GM10248 (cell line): ENCODE measurements at places on chromosomes 5 and 9.

- DNase-seq, result no peak
Observed at GRCh38 chr5:124087752-124088151, 575.8 kb downstream of the CSNK1G3 start.

DNA sequence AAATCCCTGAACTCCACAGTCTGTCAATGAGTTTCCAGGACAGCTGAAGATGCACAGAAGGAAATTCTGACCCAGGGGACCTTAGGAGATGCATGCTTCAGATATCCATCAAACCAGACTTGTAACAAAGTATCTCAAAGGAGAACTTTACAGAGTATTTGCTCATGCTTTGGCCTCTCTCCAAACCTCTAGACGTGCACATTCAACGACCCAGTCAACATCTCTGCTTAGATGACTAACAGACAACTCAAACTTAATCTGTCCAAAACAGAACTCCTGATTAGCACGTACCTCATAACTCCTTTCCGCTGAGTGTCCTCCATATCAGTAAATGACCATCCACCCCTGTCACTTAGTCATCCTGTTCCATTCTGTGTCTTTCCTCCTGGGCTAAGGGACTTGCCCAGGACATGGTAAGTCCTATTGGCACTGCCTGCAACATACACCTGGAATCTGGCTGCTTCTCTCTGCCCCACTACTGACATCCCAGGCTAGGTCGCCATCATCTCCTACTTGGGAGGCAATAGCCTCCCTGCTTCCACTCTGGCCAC, 107.4 kb downstream of the LMNB1 start:
- no peak for DNase-seq

GRCh38 chr9:80070071-80070742, 498.4 kb downstream of the TLE4 start:
- DNase-seq, result no peak

DNA sequence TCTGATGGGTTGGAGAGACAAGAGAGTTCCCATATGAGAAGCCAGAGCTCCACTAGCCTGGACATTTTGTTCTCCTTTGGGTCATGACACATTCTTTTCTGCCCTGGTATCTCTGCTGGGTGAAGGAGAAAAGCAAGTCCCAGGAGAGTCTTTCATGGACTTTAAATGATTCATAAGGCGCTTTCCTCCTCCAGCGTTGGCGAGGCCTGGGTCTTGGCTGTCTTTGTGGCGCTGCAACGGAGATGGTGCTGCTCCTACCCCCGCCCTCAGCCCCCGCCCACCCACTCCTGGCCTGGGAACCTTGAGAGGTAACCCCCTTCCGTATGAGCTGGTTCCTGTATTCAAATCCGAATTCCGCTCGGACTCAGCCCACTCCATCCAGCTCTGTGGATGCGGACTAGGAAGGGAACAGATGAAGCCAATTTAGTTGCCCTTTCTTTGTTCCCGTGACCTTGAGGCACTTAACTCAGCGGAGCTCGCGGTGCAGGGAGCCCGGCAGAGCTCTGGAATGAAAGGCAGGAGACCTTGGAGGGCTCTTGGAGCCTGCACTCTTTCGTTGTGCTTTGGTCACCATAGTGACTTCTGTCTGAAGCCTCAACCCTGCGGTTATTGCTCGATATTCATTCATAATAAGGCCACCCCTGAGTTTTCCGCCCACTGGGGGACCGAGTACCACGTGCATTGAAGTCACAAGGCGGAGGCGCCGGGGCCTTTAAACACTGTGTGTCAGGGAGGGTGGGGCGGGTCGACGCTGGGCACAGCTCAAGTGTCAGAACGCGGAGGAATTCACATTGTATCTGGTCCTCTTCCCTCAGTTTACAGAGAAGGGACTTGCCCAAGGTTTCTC, 14.0 kb upstream of the PWWP2A start:
- DNase-seq, result no peak

DNA sequence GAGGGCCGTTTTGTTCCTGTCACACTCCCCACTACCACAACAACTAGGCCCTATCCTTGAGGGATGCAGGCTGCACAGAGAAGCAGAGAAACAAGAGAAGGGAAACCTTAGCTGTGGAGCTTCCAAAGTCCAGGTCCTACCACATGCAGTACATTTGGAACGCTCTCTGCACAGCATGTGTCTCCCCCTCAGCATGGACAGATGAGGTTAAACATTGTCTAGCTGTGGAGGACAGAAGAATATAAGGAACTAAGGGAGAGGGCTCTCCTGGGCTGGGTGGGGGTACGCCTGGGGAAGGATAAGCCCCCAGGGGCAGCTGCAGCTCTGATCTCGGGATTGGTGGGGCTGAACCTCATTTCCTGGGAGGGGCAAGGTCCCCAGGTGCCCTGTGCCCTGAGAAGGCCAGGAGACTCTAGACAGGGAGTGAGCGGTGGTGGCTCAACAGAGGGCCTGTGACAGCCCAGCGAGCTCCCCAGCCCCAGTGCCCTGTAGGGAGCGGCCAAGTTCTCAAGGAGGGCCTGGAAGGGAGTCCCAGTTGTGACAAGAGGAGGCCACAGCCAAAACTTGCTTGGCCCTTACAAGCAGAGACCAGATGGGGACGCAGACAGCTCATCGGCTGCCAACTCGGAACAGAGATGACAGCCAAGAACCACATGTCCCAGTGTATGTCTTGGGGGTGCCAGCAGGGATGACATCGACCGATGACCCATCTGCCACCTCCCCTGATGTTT, 30.1 kb downstream of the TSPAN17 start:
- DNase-seq, result no peak

DNA sequence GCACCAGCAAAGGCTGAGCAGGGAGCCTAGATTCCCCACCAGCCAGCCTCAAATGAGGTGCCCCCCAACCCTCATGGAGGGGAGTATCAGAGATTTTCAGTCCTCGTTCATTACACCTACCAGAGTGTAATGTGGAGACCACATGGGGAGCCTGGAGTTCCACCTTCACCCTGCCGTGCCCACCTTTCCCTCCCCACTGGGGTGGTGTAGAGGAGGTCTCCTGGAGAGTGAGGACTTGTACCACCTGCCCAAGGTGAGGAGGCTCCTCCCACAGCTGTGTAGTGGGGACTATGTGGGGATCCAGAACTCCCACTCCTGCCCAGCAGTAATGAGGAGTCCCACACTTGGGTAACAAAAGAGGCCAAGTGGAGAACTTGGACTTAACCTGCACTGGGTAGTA, 221.8 kb downstream of the SAXO1 start:
- no peak for DNase-seq

DNA sequence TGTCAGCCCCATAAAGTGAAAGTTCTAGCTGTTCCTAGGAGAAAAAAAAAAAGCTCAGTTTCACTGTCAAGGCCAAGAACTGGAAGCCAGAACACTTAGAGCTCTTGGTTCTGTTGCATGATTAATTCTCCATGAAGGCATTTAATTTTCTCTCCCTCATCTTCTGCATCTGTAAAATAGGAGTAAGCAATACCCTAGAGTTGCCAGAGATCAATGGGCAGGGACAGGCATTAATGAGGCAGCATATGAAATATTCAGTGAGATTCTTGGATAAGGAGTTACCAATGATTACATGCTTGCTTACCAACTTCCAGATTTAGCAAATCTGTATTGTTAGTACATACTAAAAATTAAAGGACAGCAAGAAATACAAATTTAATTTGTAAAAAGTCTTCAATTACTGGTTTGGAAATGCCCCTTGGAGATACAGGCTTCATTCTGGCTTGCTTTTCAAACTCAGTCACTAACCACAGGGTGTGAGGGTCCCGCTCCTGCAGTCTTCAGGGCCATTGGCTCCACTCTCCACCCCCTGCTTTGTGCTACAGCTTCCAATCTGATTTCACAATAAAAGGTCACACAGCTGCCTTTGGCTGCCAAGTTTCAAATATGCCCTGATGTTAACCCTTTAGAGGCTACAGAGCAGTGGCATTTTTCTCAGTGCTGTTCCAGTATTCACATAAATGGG, 624.6 kb downstream of the BNC2 start:
- DNase-seq, result no peak

DNA sequence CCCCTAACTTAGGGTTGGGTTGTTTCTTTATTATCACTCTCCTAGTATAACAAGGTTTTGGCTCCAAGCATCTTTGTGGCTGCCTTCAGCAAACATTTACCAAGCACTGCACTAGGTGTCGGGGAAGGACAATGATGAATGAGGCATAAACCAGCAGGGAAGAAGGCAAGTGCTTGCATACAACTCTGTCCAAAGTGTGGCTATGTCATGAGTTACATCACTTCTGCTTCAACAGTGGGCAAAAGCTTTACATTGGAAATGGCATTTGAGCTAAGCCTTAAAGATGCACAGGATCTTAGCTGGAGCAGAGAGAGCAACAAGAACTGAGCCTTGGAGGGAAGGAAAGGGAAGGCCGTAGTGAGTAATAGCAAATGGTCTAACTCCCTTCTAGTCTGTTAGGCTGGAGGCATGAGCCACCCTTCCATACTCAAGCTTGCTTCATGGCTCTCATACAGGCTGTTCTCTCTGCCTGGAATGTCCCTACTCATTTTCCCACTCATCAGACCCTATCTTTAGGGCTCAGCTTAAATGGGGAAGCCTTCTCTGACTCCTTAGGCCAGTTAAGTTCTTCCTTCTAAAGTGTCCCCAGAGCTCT, 121.8 kb downstream of the SEMA6A start:
- DNase-seq, result no peak

GRCh38 chr5:37355161-37355560, 15.7 kb downstream of the NUP155 start:
- DNase-seq, result no peak
